Amygdala (tissue), 56 donors: ENCODE measurements at places on chromosomes 1 and 21.

DNA sequence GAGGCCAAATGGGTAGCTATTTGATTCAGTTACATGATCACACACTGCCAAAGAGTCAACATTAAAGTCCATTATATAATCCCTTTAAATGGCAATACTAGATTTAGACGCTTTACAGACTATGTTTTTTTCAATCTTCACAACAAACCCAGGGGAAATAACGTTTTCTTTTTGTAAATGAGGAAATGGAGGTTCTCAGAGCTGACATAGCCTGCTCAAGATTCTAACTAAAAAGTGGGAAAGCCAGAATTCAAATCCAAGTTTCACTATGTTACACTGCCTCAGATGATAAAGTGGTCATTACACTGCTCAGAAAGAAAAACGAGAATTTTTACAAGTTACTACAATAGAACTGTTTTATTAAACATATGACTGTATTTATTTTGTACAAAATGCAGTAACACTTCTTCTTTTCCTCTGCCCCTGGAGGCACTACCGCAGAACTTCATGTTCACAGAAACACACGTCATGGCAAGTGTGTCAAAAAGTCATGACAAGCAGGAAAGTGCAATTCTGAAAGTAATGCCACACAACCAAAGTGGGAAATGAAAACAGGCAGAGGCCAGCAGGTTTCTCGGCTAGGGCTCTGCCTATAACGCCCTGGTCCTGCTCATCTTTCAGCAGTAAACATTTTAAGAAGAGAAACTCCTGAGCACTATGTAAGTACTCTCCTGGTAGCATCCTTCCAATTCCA, 19.0 kb downstream of the THEMIS2 start:
- peak; percentile 12 for DNase-seq

GRCh38 chr1:202501281-202501680, 152.8 kb downstream of the PPP1R12B start:
- DNase-seq: peak; percentile 52

DNA sequence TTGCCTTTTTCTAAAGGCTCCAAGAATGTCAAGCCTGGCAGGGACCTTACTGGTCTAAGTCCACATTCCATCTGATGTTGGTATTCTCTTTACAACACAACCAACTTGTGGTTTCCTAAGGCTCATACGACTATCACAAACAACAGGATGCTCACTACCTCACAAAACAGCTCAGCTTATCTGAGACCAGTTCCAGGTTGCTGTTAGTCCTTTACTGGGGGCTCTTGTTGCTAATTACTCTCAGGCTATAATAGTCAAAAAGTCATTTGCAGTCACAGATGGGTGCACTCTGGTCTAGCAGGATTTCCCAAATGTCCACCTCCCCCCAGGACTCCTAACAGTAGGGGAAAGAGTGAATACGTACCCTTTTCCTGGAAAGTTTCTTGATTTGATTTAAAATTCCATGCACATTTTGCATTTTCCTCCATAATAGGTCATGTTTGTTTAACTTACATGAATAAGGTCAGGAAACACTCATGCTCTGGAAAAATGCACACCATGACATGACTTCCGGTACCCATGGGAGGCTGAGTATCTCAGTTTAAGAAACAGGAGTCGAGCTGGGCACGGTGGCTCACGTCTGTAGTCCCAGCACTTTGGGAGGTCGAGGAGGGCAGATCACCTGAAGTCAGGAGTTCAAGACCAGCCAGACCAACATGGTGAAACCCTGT, 16.0 kb downstream of the LCK start:
- DNase-seq: no peak

- DNase-seq: peak; percentile 16
Observed at GRCh38 chr1:234000557-234001041, 96.1 kb downstream of the SLC35F3 start.

DNA sequence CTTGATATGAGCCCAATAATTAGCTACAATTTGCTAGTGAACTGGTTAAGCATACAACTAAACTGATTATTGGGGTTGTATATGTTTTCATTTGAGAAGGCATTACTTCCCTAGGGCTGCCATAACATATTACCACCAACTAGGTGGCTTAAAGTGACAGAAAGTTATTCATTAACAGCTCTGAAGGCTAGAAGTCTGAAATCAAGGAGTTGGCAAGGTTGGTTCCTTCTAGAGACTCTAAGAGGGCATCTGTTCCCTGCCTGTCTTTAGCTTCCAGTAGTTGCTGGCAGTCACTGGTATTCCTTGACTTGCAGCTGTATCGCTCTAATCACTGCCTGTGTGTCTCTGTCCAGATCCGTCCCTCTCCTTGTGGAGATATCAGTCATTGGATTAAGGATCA, 86.3 kb downstream of the LHX9 start:
- DNase-seq: no peak

GRCh38 chr1:10696977-10697376, 99.5 kb downstream of the CASZ1 start:
- DNase-seq: no peak

DNA sequence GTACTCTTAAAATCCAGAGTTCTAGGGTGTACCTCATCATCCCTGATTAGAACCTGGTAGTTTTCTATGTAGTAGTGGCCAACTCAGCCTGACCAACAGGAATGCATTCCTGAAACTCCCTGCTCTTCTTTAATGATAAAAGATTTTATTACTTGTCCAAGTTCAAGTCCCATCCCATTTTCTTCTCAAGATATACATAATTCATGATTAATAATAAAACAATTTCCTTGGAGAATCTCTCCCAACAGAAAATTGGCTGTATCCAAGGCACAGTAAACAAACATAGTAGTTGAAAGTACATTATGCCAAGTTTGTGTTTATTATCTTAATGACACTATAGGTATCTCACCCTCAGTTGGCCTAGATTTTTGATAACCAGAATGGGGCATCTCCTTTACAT, 714.1 kb upstream of the ADAMTS5 start:
- no peak for DNase-seq

DNA sequence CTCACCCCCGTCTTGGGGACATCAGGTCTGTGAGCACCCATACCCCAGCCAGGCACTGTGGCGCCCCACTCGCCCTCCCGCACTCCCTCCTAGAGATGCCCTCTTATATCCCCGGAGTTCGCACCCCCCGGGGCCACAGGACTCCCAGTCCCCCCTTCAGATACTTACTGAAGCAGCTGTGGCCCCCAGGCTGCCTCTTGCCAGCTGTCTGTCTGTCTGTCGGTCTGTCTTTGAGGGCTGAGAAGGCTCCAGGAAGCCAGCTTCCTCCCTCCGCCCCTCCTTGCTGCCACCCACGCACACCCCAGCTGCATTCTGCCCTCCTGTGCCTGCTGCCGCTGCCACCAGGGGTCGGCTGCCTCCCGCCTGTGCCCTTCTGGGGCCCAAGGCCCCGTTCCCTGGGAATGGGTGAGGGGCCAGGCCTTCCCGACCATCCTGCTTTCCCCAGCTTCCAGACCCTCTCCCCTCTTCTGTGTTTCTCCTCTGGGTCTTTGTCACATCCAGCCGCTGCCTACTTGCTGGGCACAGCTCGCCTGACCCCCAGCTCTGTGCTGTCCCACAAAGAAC, at the start of gene PTPN7:
TSS of gene PTPN7 (minus strand) at position 226 of the 564 bp plus-strand sequence. CDS start 1,200 bp downstream, outside the sequence.
- no peak for DNase-seq

DNA sequence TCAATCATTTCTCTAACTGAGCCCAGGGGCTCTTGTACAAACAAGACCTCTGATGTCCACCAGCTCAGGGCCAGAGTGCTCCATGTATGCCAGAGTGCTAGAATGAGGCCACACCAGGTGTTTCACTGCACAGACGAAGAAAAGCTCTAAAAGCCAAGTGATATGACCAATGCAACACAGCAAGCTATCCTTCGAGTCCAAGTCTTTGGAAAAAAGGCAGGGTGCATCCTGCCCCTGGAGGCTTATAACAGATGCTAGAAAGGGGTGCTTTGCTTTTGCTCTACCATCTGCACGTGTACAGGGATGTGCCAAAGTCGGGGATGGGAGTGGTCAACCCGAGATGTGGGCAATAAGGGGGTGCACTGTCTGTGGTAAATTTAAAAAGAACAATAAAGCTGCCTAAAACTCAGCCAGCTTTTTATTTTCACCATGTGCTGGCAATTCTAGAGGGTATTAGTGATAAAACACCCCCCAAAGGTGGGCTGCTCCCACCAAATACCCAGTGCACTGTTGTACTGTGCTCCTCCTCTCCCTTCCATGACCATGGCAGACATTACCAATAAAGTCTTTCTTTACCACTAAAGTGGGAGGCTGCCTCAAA, 32.1 kb downstream of the SMIM12 start:
- DNase-seq: no peak

DNA sequence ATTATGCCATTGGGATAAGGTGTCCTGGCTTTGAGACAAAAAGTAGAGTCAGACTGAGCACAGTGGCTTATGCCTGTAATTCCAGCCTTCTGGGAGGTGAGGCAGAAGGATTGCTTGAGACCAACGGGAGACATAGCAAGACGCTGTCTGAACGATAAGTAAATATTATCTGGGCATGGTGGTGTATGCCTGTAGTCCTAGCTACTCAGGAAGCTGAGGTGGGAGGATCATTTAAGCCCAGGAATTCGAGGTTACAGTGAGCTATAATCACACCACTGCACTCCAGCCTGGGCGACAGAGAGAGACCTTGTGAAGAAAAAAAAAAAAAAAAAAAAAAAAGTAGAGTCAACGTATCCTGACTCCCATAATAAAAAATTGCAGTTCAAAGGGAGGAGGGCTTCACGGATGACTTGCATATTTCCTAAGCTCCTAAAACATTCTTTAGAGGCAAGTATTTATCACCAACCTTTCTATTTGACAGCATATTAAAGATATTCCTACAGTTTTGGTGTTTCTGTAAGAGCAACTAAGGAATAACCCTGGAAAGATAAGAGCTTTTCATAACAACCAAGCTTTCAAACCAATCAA, 141.2 kb downstream of the SLC44A5 start:
- no peak for DNase-seq

GRCh38 chr1:29157269-29157601, 24.5 kb downstream of the SRSF4 start:
- no peak for DNase-seq

DNA sequence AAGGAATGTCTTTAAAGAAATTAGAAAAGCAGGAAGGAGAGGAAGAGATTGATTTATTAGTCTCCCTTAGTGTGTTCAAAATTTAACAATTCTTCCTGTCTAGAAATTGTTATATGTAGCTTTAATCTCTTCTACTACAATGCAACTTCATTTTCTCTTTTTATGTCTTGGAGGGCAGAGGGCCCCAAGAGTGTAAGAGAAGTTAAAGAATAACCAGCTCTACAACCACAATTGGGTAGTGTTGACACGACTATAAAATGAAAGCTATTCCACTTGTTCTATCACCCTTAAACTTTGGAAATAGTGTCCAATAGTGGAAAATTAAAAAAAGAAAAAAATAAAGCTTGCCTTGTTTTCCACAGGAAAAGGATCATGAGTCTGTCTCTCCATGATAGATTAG, 82.6 kb upstream of the DPYD start:
- no peak for DNase-seq

DNA sequence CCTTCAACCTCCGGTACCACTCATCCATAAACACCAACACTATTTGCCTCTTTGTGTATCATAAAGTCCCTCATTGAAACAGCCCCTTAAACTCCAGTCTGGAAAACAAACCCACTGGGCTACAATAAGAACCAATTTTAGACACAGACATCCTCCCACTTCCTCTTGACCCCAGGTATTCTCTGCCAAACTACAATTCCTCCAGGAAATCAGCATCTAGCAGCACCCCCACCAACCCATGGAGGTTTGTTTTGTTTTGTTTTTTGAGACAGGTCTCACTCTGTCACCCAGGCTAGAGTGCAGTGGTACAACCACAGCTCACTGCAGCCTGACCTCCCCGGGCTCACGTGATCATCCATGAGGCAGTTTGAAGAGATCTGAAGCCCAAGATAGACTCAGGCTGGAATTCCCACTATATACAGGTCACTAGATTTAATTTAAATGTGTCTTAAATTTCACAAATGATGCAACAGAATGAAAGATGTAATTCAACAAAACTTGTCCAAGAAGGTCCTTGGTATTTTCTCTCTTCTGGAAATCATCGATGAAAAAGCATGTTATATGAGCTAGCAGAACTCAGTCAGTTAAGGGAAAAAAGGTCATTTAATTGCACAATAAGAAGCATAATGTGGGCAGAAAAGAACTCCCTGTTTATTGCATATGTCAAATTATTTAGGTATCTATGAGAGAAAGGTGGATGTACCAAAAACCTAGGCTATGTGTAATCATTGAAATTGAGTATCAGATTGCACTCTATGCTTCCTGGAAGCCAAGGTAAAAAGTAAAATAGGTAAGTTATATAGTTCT, 30.3 kb downstream of the TCP10L start:
- DNase-seq: no peak

GRCh38 chr1:118294875-118295642, 110.0 kb upstream of the SPAG17 start:
- DNase-seq: no peak

GRCh38 chr1:47722909-47723580, 274.1 kb downstream of the TRABD2B start:
- DNase-seq: no peak

GRCh38 chr1:160129966-160130365, 14.4 kb downstream of the ATP1A2 start:
- DNase-seq: no peak

DNA sequence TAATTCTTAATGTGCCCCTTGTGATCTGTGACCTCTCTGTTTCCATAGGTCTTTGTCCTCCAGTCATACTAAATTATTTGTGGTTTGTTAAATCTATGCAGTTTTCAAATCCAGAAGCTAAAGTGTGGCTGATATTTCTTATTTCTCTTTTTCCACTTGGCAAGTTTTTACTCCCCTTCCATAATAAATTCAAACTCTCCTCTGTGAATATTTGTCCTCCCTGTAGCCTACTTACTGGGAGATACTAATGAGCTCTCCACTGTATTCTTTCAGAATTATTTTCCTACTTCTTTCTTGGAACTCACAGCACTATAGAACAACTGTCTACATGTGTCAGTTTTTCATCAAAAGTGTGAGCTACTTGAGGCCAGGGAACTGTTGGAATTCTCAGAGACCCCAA, 430.8 kb upstream of the PTBP2 start:
- no peak for DNase-seq

DNA sequence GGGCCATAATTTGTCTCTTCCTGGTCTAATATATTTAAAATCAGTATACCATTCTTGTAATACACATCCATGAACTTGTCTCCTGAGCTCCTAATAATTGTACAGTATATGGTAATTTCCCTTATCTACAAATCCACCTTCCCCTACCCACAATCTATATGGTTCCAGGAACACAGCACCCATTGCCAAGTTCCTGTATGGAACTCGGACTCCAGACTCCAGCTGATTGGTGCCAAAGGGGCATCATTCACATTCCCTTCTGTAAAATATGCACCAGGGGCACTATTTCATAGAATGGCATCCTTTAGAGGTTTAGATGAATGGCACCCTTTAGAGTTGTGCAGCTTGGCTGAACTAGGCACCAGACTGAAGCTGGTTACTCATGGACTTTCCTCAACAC, 58.8 kb upstream of the ZSWIM5 start:
- DNase-seq: no peak

GRCh38 chr1:54701996-54702395, 13.7 kb upstream of the TTC4 start:
- DNase-seq: no peak
